Epithelial cell of proximal tubule (primary cell): ENCODE measurements at places on chromosomes 6 and 20. TPM values are rescaled to one million over a fixed set of nuclear protein-coding genes. Genes with fewer than 3 reads are reported as not detected.

GRCh38 chr6:21609881-21610329 lies 16.4 kb downstream of the SOX4 start:
- no peak for DNase-seq

- no peak for DNase-seq
Measured at GRCh38 chr6:134909701-134910592, 40.0 kb downstream of the ALDH8A1 start.

- no peak for DNase-seq
Measured at GRCh38 chr6:152977556-152977955, 5.3 kb downstream of the FBXO5 start.

DNA sequence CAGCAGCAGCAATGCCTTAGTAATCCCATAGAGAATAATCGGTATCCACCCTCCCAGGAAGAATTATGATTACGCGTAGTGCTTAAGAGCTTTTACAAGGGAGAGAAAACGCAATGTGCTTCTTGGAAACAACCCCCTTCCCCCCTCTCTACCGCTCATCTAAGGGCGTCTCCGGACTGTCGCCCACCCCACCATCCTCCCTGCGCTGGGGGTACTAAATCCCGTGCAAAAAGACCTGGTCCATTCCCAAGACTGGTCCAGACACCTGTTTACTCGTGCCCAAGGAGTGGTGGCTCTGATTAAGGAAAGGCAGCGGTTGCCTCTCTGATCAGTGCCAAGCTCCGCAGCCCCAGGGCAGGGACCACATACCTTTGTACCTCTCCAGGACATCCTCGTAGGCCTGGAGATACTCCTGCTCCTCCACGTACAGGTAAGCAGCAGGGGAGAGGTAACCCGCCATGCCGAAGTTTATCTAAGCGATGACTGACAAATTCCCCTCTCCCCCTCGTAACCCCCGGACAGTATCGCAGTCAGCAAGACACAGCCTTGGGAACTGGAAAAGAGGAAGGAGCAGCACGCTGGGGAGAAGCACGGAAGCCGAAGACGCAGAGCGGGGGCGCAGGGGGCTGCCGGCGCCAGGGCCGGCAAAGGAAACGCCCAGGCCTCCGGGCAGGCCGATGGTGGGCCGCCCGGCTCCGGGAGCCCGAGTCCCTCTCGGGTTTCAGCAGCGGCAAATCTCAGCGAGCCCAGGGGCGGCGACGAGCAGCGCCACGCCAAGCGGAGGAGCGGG lies 112.0 kb upstream of the BEND6 start:
- no peak for DNase-seq

- DNase-seq, result no peak
Measured at GRCh38 chr6:46979206-46979605, 57.5 kb upstream of the ADGRF5 start.

GRCh38 chr20:64109831-64110391 lies 2.5 kb upstream of the NPBWR2 start:
- DNase-seq, result no peak

DNA sequence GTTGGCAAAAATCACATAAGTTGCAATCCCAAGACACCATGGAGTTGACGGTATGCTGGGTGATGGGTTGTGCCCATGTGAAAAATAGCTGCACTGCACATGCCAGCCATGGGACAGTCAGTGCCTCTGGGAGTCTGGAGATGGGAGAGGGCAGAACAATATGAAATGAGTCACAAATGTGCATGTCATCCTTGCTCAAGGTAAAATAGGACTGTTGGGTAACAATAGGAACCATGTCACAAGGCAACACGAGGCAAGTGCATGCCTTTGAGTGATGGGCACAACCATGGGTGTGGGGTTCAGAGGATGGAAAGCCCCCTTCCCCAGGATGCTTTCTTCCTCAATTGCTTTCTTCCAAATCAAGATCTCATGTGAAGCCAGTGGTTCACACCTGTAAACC lies 70.5 kb upstream of the PIM1 start:
- no peak for DNase-seq

DNA sequence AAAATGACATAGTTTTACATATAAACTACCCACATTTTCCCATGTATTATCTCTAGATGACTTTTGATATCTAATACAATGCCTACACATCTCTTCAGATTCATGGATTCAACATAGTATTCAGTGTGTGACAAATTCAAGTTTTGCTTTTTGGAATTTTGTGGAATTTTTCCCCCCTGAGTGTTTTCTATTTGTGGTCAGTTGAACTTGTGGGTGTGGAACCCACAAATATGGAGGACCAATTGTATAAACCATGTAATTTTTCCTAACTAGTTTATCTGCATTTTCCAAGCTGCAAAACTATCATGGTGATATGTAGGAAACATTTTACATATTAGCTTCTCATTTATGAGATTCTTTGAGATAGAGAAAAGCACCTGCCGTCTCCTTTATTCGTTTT lies 374.3 kb upstream of the SOX4 start:
- no peak for DNase-seq

GRCh38 chr6:4965562-4966389 lies 38.1 kb downstream of the RPP40 start:
- no peak for DNase-seq

- DNase-seq, result no peak
Measured at GRCh38 chr6:159977255-159977903, 8.5 kb downstream of the IGF2R start.

DNA sequence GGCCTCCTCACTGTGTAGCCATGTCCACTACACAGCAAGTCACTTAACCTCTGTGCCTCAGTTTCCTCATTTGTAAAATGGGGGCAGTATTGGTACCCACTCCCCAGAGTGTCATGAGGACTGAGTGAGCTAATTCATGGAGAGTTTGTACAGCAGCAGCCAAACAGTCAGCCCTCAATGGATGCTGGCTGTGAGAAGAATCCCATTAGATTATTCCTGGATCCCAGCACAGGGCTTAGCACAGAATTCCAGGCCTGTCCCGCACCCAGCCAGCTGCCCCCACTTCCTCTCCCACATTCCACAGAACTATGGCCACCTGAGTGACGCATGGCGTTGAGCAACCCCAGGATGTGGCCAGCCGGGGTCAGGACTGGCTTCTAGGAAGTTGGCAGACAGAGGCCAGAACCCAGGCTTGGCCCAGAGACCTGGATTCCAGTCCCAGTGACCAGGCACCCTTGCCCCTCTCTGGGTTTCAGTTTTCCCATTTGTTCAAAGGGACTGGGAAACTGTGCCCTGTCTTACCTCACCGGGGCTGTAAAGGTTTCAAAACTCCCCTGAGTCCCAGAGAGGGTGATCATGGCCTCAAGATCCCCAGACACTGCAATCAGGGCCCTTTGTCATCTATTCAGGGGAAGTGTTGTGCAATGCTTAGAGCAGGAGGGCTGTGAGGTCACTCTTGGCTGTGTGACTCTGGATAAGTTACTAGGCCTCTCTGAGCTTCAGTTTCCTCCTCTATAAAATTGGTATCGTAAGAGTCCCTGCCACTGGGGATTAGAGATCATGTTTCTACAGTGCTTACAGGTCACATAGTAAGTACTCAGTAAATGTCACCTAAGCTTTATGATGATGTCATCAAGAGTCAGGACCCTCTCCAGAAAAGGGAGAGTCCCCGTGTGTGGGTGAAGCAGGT lies 3.0 kb upstream of the TGM2 start:
- peak; percentile 88 for DNase-seq

DNA sequence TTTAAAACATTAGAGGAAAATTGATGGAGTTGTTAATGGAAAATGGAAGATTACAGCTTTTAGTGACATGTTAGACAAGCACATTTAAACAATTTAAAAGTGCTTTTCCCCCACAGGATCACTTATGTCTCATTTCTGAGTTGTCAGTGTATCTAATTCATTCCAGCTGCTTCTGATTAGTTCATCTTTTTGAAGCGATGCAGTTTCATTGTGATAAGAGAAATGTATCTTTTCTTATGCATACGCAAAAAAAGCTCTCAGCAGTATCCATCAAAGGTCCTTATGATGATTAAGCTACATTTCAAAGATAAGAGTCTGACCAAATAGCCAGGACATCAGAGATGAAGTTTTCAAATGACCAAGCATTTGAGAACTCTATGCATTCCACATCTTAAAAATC lies 572.6 kb upstream of the SYNCRIP start:
- DNase-seq, result no peak

- no peak for DNase-seq
Measured at GRCh38 chr6:152204591-152204990, 397.1 kb downstream of the ESR1 start.

- peak; percentile 73 for DNase-seq
Measured at GRCh38 chr6:8858854-8859331, 423.5 kb upstream of the SLC35B3 start.

DNA sequence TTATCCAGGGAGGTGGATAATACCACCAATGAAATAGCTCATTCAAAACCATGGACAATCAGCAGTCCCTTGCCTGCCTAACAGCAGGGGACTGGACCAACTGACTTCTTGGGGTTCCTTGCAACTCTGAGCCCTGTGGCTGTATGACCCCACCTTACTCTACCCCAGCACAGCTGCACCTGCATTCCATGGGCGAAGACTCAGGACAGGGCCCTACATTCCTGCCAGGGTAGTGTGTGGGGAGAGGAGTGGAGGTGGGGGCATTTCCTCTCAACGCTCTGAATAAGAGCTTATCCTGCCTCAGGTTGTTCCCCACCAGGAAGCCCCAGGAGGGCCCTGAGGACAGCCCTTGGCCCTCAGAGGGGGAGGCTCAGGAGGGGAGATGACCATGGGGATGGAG lies 30.8 kb upstream of the HMGA1 start:
- DNase-seq, result no peak

DNA sequence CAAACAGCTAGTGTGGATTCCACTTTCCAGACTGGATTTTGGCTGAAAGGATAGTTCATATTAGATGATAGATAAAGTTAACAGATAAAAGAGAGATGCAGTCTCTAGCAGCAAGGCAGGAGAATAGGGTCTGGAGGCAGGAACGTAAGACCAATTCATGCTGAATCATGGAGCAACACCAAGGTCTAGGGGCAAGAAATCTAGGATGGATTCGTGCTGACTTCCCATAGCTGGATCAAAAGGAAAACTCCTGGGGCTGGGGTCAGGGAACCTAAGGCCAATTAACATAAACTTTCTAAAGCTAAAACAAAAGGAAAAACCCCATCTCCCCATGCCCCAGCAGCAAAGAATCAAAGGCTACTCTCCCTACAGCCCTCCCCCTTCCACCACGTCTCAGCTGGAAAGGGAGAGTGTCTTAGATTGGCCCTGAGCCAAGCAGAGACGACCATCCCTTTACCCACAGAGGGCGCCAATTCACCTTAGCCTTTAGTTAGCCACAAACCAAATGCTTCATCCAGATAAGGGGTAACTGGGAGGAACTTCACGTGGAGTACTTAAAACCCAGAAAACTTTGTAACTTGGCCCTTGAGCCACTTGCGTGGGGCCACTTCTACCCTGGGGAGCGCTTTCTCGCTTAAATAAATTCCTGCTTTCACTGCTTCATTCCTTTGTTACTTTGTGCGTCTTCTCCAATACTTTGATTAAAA lies 7.6 kb downstream of the TREM1 start:
- peak; percentile 9 for DNase-seq

DNA sequence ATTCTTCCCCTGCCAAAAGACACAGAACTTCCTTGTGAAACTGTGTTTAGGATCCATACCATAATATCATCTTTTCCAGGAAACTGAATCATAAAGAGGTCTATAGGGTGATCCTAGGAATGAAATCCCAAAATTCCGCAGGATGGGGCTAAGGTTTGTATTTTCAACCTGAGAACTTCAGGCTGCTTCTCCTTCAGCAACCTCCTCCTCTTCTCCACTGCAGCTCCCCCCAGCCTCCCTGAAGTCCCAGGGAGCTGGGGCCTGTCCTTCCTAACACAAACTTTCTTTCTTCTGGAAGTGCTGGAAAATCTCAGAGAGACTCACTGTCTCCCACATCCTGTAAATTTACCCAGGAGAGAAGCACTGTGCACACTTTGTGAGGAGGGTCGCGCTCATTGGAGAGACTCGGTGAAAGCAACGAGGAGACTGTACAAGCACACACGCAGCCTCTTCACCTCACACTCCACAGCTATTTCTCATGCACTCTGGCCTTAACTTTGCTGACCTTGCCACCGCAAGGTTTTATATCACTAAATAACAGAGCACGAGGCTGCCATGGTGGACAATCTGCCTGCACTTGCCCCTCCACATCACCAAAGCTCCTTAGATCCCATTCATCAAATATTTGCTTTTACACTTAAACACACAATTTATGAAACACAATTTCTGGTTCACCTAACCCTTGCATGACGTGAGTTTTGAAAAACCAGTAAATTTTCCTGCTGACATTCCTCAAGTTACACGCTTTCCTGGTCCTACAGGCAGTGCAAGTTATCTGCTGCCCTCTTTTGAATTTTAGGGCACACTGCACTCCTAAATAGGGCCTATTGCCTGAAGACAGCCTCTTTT lies 14.3 kb downstream of the ID4 start:
- DNase-seq, result peak; percentile 51

Gene IL17F
- not detected in 2 replicates for total RNA-seq

Gene TRDN
- not detected in 2 replicates for total RNA-seq

Gene HTR1B
- 0.43 TPM in 1 of 2 replicates, not detected in the other for total RNA-seq

Gene GFRAL
- not detected in 2 replicates for total RNA-seq
